ENCODE measurements at places on chromosomes 2 and 18.

DNA sequence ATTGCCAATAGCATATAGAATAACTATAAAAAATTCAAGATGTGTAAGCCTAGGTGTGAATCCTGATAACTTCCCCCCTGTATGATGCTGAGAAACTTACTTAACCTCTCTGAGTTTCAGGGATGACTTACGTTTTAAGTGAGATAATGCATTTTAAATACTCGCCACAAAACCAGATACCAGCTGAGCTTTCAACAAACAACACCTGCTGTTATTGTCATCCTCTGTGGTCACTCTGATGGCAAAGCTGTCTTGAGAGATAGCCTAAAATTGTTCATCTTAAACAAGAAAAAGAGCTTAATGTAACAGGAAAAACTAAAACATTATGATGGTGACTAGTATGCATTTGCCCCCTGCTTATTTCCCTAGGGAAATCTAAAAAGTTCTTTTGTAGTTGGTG lies 131.5 kb downstream of the RAD51AP2 start:
- no peak for DNase-seq

DNA sequence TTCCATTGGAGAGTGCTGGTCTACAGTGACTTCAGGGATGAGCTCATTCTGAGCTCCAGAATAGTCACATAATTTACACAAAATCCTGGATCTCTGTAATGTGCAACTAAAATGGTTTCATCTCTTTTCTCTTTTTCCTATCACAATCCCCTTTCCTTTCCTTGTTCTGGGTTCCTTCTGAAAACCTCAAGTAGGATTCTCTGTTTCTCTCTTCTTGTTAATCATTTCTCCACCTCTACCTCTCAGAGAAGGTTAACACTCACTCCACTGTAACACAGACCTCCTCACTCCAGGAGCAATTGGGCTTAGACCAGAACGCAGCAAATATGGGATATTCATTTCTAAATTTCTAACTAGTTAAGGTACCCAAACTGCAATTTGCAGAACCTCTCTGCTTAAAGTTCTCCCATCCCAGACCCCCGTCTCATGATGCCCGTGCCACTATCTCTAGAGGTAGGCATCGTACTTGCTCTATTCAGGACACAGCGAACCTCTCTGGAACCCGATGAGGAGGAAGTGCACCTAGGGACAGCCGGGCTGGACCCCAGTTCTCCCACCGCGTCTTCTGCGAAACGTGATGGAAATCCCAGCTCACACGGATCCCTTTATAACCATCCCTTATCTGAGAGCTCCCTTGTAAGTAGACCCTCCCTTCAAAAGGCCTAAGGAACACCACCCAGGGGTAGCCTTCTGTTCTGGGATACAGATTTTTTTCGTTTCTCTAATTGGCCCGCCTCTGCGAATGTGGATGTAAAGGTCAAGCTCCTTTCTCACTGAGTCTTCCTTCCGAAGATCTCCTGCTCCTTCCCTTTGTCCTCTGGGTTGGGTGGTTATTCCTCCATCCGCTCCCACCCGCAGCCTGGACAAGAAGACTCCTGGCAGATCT lies 1.3 kb downstream of the FOXI3 start:
- no peak for DNase-seq

DNA sequence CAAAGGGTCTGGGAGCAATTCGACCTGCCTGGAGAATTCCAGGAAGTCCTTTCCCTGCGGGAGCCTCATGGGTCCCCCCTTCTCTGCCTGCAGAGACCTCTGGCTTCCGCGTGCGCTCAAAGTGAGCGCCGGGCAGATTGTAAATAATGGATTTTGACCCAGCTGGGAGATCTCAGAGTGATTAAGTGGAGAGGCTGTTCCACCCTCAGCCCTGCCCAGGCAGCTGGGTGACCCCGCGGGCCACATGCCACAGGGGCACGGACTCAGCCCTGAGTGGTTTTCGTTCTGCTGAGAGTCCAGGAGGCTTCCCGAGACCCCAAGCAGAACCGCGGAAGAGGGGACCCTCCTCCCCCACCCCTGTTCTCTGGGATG lies 1.2 kb downstream of the KCNG2 start:
- DNase-seq, result no peak

DNA sequence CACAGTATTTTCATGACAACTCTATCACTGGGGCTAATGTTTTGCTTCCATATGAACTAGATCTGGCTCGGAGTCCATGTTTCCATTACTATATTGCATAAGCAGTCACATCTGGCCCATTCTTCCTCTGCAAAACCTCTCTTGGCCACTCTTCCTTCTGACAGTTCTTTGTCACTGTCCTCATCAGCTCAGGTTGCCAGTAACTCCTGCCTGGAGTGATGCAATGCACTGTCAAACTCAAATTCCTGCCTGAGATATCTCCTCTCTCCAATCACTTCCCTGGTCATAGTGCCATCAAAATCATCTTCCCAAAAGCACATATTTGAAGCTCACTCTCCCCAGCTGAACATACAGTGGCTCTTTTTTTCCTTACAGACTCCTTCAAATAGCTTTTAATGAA lies 66.1 kb downstream of the COLEC12 start:
- DNase-seq, result no peak

- DNase-seq, result no peak
Measured at GRCh38 chr2:224210286-224211180, 171.4 kb upstream of the SERPINE2 start.

- DNase-seq, result no peak
Measured at GRCh38 chr2:132544006-132544630, 125.9 kb downstream of the LYPD1 start.

- DNase-seq, result no peak
Measured at GRCh38 chr18:46322941-46323340, 218.8 kb downstream of the HAUS1 start.

- DNase-seq, result no peak
Measured at GRCh38 chr2:54866179-54866578, 142.7 kb downstream of the EML6 start.

- DNase-seq, result no peak
Measured at GRCh38 chr2:7358865-7359447, 441.7 kb downstream of the RNF144A start.

DNA sequence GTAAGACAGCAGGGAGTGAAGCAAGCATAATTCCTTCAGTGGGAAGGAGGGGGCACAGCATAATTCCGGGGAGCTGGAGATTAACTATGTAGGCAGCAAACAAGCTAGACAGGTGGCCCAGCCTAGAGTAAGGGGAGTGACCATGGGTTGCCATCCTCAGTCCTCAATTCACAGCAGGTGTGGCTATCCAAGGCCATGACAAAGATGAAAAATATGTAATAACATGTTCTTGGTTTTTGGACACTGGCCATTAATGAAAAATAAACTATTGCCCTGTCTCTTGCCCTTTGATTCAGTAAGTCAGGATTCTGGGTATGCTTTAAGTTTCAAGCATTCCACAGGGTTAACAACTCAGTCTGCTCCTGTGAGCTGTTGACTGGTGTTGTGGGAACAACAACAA lies 65.0 kb downstream of the CYP1B1 start:
- no peak for DNase-seq

- no peak for DNase-seq
Measured at GRCh38 chr18:11783716-11784331, 67.4 kb upstream of the CHMP1B start.

GRCh38 chr2:42289222-42289621 lies 71.8 kb downstream of the COX7A2L start:
- no peak for DNase-seq

GRCh38 chr2:5923957-5924945 lies 232.1 kb downstream of the SOX11 start:
- DNase-seq, result no peak

GRCh38 chr2:225182126-225182525 lies 139.9 kb upstream of the DOCK10 start:
- DNase-seq, result no peak

Measured in stimulated activated CD4-positive, alpha-beta T cell treated with anti-CD3 and anti-CD28 coated beads, Interleukin-1b, Interleukin-23, amount 100 ng/mL, for 1 hour (primary cell).